ENCODE measurements at places on chromosomes 2 and 18.

- no peak for DNase-seq
These were observed 37.7 kb downstream of the RPIA start for GRCh38 chr2:88729061-88729745.

DNA sequence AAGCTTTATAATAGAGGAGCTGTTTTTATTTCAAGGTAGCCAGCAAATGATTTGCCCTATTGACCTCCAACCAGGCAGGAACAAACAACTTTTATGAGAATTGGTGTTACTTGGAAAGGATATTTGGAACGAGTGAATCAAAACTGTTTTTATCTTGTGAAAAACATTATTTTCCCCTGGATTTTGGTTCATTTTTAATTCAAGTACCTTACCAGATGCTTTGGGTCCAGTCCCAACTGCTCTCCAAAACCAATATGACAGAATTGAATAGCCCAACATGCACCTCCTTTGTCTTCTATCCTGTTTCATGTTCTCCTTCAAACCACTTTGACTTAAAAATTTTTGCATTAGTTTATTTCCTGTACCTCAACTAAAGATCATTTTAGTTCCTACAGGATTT, 178.6 kb upstream of the RBMS1 start:
- DNase-seq = no peak

GRCh38 chr2:12316476-12316875, 400.3 kb upstream of the TRIB2 start:
- no peak for DNase-seq

DNA sequence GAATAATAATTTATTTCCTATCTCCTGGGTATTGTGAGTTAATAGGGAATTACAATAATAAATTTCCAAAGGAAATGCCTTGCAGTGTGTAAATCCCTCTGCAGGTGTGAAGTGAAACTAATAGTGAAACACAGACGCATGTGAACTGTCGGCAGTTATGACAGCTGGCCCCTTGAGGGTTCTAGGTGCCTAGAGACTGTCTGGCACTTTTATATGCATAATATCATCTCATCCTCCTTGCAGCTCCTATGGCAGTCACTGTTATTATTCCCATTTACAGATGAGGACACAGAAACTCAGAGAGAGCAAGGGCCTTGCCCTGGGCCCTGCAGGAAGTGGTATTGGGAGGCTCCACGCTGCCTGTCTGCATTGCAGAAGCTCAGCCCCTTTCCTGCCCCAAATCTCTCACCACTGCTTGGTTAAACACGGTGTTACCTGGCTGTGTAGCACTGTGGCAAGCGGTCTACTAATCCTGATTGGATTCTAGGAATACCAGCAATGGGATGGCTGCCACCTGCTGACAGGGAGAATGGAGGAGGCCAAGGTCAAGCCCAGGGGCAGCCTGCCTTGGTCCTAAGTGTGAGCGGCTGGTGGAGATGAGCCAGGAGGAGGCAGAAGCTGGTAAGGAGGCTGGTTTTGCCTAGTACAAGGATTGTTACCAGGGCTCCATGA, 32.8 kb upstream of the ACKR3 start:
- DNase-seq = peak; percentile 67

GRCh38 chr2:147847746-147848391, 3.0 kb downstream of the ACVR2A start:
- DNase-seq = no peak
